ENCODE measurements at places on chromosomes 16 and 17.

DNA sequence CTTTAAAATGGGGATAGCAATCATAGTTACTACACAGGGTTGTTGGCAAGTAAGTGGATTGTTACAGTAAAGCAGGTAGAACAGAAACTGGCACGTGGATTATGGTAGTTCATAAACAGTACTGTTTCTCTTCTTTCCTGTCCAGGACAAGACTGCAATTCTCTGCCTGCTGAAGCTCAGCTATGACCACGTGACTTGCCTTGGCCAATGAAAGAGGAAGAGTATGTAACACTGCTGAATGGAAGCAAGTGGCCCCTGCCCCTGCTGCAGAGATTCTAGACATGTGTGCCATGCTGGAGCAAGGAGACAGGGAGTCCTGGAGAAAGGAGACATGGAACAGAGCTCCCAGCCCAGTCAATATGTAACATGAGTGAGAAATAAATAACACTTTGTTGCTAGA, 66.6 kb upstream of the TOX3 start:
- DNase-seq, result no peak

DNA sequence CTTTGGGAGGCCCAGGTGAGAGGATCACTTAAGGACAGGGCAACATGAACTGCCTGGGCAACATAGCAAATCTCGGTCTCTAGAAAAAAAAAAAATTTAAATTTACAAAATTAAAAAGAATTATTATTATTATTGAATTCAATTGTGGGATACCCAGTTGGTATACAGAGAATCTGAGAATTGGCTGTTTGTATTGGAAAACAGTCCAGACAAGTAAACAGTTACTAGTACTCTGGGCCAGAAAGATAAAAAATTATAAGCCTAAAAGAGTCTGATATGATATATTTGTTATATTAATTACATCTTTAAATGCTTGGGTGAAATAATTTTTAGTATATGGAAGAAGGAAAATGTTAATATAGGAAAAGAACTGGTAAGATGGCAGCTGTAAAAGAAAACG, 15.0 kb downstream of the CCDC47 start:
- no peak for DNase-seq

GRCh38 chr17:7632492-7632894, 2.6 kb downstream of the SHBG start:
- DNase-seq, result no peak

DNA sequence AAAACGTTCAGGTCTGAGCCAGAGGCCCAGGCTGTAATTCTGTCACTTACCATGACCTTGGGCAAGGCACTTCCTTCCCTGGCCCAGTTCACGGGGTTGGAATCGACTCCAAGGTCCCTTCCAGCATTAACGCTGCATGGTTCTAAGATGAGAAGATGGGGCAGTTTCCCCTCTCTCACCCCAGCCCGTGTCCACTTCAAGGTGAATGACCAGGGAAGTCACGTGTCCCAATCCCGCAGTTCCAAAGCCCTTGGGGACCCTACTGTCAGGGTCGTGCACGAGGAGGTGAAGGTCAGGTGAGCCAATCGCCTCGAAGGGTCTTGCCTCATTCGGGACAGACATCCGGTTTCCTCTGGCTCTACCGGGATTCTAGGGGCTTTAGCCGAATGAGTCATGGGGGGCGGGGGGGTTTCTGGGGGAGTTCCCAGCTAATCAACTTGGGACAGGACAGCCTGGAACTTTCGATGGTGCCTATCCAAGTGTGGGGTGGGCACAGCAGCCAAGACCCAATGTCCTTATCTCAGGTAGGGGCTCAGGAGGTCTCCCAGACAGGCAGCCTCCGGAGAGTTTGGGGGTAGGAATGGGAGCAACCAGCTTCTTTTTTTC, 762 bp upstream of the CSF3 start:
- DNase-seq, result no peak

DNA sequence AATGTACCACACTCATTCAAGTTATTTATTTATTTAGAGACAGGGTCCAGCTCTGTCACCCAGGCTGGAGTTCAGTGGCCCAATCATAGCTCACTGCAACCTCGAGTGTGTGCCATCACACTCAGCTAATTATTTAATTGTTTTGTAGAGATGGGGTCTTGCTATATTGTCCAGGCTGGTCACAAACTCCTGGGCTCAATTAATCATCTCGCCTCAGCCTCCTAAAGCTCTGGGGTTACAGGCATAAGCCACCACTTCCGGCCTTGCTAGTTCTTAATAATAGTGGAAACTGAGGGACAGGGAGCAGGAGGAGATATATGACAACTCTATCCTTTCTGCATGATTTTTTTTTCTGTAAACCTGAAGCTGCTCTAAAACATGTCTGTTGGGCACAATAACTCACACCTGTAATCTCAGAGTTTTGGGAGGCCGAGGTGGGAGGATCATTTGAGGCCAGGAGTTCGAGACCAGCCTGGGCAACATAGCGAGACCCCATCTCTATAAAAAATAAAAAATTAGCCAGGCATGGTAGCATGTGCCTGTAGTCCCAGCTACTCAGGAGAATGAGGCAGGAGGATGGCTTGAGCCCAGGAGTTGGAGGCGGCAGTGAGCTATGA, 11.7 kb upstream of the EXOC7 start:
- DNase-seq, result no peak

- DNase-seq, result no peak
These were observed 21.3 kb downstream of the COX4I1 start for GRCh38 chr16:85820604-85821372.

GRCh38 chr17:75895370-75896155, 1.2 kb downstream of the TRIM65 start:
- DNase-seq, result no peak

- no peak for DNase-seq
These were observed 21.2 kb downstream of the PLXDC1 start for GRCh38 chr17:39130205-39130604.

DNA sequence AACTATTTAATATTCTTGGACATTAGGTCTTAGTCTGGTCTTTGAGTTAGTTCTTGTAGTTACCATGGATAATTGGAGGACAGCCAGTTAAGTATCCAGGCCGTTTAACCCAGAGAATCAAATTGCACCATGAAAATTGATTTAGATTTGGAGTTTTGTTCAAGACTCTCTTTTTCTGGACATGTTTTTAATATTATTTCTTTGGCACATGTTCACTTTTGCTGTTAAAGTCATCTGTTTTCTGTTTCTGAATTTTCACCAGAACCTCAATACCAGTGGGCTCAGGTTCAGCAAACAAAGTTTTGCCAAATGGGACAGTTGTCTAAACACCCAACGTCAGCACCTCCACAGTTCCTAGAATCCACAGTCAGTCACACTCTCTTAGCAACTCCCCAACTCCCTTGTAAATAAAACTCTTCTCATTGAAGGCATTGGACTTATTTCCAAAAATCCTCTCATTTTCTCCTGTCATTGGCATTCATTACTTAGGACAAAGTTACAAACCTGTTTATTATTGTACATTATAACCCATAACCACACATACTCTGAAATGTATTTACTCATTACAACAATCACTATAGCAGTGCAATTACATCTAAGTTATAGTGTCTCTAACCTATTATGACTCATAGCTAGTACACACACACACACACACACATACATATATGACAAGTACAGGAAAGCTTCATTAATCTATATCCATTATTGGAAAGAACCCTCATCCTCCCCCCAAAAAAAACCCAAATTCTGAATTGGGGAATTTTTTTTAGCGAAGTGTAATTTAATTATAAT, 33.5 kb upstream of the DNAH9 start:
- DNase-seq, result no peak

GRCh38 chr16:73019457-73020362, 28.2 kb downstream of the ZFHX3 start:
- DNase-seq, result no peak

DNA sequence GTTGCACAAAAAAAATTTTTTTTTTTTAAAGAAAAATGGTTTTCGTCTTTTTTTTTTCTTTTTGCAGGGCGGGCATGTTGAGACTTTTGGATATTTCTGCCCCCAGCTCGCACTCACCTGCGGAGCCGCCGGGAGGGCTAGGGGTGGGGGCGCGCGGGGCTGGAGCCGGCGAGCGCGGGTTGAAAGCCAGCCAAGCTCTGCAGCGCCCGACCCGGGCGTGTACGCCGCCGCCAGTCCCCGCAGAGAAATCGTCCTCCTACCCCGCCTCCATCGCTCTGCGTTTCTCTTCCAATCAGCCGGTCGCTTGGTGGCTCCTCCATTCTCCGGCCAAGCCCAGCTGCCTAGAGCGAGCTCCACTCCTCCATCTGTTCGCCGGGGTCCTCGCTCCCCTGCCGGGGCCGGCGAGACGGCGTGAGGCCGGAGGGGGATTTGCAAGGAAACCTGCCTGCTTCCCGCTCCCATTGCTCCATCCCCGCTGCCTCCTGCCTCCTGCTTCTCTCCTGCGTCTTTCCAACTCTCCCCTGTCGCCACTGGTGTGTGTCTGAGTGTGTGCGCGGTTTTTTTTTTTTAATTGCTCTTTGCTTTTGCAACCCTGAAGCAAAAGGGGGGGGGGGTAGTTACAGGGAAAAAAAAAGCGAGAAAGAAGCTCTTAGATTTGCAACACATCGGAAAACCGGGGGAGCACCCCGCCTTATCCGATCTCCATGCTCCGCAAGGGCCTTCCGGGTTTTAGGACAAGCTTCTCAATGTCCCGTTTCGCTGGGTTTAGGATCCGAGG, 1.8 kb upstream of the UBTF start:
- no peak for DNase-seq

GRCh38 chr17:61476476-61477203, 24.4 kb downstream of the TBX4 start:
- no peak for DNase-seq

DNA sequence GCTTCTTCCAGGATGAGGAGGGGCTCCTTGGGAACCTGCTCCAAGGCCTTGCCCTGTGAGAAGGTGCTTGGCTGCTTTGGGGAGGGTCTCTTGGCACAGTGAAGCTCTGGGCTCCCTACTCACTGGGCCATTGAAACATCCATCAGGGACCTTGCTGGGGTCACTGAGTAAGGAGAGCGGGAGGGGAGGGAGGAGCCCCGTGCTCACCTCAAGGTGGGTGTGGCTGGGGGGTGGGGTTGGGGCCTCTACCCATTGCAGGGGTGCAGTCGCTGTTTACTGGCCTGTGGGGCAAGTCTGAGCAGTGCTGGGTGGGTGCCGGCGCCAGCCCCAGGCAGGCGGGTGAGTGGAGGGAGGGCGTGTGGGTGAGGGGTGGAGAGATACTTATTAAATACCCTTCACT, 9.9 kb downstream of the TNS4 start:
- no peak for DNase-seq

GRCh38 chr16:807347-808084, 7.0 kb upstream of the GNG13 start:
- DNase-seq, result peak; percentile 67

DNA sequence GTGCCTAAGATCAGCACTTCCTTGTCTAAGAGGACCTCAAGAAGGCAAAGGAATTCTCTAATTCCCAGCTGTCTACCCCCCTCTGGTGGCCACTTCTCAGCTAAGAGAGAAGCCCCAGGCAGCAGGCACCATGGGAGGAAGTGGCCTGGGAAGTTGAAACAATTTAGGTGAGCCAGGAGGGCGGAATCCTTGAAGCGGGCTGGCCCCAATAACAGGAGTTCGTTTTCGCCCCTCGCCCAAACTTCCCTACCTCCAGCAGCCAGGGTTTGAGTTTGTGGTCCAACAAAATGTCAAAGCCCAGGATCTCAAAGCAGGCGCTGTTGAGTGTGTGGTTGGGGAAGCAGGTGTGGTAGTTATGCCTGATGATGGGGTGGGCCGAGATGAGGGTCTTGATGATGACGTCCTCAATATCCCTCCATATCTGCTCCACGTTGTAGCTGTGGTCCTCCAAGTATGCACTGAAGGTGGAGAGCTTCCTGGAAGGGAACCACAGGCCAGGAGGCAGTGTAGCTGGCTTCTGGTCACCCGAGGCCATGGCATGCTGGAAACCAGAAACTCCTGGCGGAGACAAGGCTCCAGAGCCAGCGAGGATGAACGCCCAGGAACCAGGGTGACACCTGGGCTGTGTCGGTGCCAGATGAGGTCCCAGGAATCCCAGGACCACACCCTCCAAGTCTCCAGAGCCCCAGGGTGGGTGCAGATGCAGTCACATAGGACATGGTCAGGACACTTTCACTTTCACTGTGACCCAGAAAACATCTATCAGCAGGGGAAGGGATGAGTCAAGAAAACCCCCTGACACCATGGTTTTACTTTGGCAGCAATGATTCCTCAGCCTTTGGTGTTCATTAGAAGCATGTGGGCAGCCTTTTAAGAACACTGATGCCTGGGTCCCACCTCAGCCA, 25.6 kb downstream of the TTLL6 start:
- DNase-seq, result no peak

DNA sequence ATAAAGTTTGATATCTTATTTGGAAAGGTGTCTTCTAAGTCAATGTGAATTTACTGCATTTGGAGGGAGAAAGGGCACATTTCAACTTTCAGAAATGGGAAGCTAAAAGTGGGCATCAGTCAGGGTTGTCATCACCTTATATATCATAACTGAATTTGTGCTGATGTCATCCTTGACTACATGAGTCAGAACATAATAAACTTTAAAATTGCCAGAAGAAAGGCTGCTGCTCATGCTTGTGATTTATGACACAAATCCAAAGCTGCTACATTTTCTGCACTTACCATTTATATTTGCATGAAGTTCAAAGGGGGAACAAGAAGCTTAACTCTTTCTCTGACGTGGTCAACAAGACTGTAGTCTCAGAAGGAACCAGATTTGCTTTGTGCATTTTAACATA, 196.6 kb downstream of the UTP18 start:
- no peak for DNase-seq

DNA sequence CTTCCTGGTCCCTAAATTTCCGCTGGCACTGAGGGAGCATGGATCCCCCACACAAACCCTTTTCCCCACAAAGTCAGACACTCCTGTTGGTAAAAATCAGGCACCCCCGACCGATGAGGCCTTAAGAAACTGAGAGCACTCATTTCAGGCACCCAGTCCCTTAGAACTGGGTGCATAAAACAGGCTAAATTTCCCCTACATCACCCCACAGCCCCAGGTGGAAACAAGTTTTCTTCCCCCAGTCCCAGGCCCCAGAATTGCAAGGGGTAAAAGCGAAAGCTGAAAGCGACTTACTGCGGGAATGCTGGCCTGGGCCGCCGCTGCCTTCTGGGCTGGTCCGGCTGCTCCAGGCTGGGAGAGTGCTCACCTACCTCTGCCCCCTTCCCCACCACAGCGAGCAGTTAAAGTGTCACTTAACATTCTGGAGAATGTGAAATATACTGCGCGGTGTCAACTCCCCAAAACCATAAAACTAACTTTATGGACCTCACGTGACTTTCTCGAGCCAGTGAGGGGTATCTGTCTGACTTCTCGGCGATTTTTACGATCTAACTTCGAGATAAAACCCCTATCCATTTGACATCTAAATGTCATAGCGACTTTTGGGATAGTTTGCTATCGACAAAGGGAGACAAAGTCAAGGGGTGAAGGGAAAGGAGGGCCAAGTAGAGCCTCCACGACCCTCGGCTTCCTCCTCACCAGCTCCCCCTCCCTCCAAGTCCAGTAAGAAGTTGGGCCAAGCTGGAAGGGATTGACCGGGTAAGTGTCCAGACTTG, at the start of gene HOXB3:
TSS of gene HOXB3 (minus strand) at position 411 of the 776 bp plus-strand sequence. CDS start 37,767 bp downstream, outside the sequence.
- no peak for DNase-seq

GRCh38 chr16:69703638-69704037, 22.7 kb downstream of the NQO1 start:
- no peak for DNase-seq

DNA sequence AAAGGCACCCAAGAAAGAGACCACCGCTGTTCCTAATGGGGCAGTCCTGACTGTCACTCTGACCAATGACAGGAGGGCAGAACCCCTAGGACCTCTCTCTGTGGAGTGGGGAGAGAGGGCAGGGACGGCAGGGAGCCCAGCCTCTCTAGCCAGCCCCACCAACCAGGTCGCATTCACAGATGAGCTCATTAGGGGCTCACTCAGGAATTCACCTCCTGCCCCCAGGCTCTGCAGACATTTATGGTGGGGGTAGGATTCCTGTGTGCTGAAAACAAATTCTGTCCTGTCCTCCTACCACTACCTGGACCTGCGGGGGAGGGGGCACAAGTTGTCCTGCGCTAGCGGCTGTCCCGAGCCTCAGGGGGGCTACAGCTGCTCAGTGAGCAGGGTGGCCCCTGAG, 27.7 kb upstream of the GPRC5C start:
- no peak for DNase-seq

All from stimulated activated CD8-positive, alpha-beta memory T cell treated with anti-CD3 and anti-CD28 coated beads, Interleukin-2, amount 100 ng/mL, for 1 hour (primary cell).